ENCODE measurements at places on chromosomes 13 and 19.

DNA sequence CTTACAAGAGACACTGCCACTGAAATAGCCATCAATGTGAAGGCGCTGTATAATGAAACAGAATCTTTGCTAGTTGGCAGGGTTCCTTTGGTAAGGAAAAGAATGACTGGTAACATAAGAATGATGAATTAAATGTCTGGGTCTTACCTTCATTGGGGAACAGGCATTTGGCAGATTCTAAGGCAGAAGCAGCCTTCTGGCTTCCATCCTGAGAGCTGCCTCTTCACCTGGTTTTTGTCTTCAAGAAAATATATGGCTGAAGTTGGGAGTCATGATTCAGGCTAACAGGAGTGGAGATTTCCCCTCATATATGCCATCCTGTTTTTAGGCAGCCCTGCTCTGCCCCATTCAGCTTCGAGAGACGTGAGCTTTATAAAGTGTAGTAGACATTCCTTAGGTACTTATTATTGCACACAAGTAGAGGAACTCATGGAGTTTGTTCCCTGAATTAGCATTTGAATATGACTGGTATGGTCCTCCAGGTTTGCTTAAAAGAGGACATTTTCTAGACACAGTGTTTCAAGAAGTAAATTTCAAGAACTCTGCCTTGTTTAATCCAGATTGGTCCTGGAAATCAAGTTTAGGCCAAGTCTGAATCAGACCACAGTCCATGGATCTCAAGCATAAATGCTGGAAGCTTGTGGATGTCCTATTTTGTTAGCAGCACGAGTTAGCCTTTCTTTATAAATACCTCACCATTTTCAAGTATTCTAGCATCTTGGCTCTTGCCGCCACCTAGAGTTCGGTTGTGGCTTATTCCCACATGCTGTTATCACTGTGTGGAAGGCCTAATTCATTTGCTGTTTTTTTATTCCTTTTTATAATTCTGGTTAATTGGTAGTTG lies 56.2 kb upstream of the AKAP11 start:
- peak; percentile 43 for DNase-seq

- peak; percentile 94 for DNase-seq
Measured at GRCh38 chr19:17496337-17496997, 15.0 kb upstream of the PGLS start.

- no peak for DNase-seq
Measured at GRCh38 chr19:32252333-32252669, 93.1 kb upstream of the ZNF507 start.

DNA sequence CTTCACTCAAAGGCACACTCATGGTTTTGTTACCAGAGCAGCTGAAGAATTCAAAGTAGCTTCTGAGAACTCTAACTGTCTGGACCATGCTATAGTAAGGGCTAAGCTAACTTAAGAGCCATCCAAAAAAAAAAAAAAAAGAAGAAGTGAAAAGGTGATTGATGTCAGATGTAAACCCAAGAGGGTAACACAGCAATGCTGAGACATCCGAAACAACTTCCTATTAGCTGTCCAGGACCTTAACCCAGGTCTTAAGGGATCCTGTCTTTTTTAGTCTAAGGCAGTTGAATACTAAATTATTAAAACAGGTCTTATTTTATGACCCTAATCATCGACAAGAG lies 11.2 kb upstream of the RAB20 start:
- no peak for DNase-seq

GRCh38 chr19:33621065-33621785 lies 528 bp upstream of the CHST8 start:
- no peak for DNase-seq

DNA sequence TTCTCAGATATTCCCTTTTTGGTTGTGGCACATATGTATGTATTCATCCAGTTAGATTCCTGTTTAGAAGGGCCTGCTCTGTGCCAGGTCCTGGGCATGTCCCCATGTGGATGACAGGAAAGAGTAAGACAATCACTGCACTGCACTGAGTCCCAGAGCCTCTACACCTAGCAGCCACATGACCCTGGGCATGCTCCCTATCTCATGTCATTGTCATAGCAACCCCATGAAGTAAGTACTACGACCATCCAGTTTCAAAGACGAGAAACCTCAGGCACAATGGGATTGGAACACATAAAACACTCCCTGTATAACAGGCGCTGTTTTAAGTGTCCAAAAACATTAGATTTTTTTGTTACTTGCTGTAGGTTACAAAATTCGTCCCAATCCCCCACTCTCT lies 594.4 kb downstream of the UQCRFS1 start:
- no peak for DNase-seq

GRCh38 chr19:10637894-10638293 lies 12.5 kb downstream of the SLC44A2 start:
- no peak for DNase-seq

DNA sequence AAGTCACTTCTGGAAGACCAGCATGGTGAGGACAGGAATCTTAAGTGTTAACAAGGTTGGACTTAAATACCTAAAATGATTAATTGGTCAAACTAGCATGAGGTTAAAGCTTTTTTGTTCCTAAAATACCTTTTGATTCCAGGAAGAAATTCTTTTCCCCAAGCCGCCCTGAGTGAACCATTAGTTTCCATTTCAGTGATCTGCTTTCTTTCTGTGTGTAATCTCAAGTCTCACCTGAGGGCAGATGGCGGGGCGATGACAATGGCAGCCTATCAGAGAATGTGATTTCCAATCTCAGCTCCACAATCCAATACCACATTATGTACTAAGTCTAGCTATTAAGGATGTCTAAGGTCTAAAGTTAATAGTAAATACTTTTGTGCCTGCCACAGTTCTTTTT lies 390.9 kb upstream of the SGCG start:
- DNase-seq, result no peak

GRCh38 chr13:52848455-52849195 lies at the start of gene PCDH8:
Gene PCDH8 (minus strand): TSS chr13:52848640. CDS start chr13:52848436, 204 bp downstream.
- DNase-seq, result peak; percentile 39

DNA sequence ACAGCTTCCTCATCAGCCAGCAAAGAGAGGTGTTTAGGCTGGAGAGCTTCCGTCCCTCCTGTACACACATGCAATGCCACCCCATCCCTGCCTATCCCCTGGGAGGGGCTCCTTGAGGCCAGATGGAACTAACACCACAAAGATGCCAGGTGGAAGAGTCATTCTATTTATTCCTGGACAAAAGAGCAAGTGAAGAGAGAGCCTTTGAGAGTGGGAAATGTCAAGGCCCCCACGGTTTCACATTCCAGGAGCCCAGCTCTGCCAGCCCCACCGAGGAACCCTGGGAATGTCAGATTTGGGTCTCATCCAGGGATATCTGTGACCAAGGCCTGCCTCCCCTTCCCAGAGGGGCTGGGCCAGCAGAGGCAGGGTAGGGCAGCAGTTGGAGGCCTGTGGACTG lies 30.8 kb upstream of the IGFL1 start:
- DNase-seq, result no peak

- no peak for DNase-seq
Measured at GRCh38 chr13:86960876-86961275, 710.3 kb upstream of the SLITRK5 start.

GRCh38 chr19:16366433-16367260 lies 42.0 kb downstream of the KLF2 start:
- no peak for DNase-seq

- no peak for DNase-seq
Measured at GRCh38 chr13:86080340-86080995, 281.2 kb upstream of the SLITRK6 start.

DNA sequence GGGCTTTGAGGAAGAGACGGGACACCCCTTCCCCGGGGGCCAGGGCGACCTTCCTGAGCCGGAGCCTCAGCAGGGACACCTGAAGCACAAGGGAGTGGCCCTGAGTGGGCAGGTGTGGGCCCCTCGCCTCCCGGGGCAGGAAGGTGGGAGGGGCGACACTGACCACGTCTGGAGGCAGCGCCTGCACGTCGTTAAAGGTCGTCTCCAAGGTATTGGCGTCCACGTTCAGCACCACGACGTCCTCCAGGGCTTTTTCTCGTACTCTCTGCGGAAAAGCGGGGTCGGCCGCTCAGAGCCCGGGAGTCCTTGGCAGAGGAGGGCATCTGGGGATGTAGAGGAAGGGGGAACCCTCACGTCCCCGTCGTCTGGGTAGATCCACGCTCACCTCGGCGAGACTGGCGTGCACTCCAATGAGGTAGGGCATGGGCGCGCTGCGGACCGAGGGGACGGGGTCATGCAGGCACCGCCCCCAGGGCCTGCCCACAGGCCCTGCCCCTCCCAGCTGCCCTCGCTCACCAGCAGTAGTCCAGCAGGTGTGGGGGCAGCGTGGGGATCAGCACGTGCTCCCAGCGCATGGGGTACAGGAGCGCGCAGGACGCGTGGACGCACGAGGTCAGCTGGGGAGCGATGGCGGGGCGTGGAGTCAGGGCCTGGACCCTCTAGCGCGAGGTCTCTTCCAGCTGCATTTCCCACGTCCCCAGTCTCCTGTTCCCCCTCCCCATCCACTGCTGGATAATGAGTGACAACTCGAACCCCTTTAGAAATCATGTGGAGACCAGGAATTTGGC lies 6.1 kb downstream of the DENND1C start:
- no peak for DNase-seq

- no peak for DNase-seq
Measured at GRCh38 chr19:14181906-14182305, 24.1 kb downstream of the ADGRL1 start.

DNA sequence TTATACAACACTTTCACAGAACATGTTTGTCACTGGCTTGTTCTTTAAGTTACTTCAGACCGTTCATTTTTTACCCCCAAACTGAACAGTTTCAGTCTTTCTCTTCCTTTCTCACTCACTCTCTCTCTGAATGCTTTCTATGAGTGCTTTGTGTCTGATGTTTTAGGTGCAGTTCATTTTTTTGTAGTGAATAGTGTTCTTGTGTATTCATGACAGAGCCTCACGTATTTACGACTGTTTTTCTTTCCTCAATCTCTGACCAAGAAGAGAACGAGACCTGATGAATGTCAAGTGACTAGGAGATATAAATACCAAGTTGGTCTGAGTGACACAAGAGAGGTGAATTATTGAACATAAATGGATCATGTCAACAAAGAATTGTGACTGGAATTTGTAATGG lies 1525.0 kb upstream of the MIR17HG start:
- DNase-seq, result no peak

GRCh38 chr19:11948646-11949045 lies 16.2 kb upstream of the ZNF763 start:
- DNase-seq, result no peak

- DNase-seq, result no peak
Measured at GRCh38 chr13:108594153-108594552, 35.3 kb upstream of the MYO16 start.

GRCh38 chr19:46620267-46620666 lies 4.6 kb downstream of the PTGIR start:
- no peak for DNase-seq

- peak; percentile 50 for DNase-seq
Measured at GRCh38 chr19:3698974-3699740, 1.1 kb downstream of the PIP5K1C start.

GRCh38 chr13:72754111-72754510 lies 26.4 kb downstream of the BORA start:
- no peak for DNase-seq

GRCh38 chr19:33724721-33725060 lies 72.0 kb upstream of the KCTD15 start:
- DNase-seq, result no peak

DNA sequence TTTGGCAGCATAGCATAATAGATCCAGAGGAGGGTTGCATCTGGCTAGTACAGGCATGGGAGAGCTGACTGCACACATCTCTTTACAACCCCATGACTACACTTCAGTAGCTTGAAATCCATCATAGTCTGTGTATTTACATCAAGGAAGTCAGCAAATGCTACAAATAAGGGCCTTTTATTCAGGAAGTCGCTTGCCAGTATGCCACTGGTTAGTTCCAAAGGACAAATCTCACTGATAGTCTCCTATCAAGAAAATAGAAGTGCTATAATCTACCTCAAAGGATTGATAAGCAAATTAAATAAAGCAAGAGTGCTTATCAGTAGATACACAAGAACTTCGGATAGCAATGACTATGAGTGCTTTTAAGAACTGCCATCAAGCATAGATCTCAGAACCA lies 112.7 kb downstream of the KLF12 start:
- no peak for DNase-seq

GRCh38 chr13:100443278-100443997 lies 145.2 kb downstream of the GGACT start:
- DNase-seq, result no peak

- no peak for DNase-seq
Measured at GRCh38 chr13:51025245-51025905, 85.7 kb downstream of the C13orf42 start.

DNA sequence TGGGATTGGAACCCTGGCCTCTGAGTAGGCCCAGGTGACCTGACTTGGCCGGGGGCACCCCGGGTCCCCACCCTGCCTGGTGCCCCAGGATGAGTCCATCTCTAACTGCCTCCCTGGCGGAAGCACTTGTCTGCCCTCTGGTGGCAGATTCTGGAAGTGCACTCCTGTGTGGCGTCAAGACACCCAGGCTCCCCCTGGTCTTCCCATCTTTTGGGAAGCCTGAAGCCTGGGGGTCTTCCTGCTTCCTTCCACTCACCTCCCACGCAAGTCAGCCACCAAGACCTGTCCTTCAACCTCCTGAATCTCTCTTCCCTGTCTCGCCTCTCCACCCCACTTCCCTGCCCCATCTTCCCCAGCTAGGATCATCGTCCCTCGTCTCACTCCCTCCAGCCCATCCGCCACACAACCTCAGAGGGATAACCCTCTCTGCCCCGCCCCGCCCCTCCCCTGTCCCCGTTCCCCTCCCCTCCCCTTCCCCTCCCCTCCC lies 7.4 kb downstream of the RABAC1 start:
- peak; percentile 99 for DNase-seq

DNA sequence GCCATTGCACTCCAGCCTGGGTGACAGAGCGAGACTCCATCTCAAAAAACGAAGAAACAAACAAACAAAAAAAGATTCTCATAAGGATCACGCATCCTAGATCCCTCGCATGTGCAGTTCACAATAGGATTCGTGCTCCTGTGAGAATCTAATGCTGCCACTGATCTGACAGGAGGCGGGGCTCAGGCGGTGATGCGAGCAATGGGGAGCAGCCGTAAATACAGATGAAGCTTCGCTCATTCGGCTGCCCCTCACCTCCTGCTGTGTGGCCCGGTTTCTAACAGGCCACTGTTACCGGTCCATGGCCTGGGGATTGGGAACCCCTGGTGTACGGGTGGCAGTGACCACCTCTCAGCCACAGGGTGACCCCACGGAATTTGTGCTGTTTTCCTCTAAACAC lies 98.2 kb upstream of the MRI1 start:
- DNase-seq, result no peak

DNA sequence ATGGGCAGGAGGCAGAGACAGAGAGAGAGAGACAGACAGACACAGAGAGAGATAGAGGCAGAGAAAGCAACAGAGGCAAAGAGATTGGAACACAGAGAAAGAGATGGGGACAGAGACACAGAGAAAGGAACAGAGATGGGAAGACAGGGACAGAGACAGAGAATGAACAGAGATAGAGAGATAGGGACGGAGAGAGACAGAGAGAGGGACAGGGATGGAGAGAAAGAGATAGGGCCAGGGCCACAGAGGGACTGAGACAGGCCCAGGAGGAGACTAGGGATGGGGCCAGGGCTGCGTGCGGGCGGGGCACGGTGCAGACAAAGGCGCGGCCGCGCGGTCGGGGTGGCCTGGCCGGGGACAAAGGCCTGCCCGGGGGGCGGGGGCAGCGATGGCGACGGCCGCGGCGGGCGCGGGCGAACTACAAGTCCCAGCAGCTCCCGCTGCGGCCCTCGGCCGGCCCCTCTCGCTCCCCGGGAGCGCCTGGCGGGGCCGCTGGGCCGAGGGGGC lies at the start of gene ZNF358:
ZNF358 (plus strand) TSS at position 459 of the 507 bp plus-strand sequence. CDS start 3,140 bp downstream, outside the sequence.
- peak; percentile 67 for DNase-seq

Measured in stimulated activated CD8-positive, alpha-beta memory T cell treated with anti-CD3 and anti-CD28 coated beads, Interleukin-4, amount 100 ng/mL, for 48 hours (primary cell).